ENCODE measurements at places on chromosomes 6 and 20.

GRCh38 chr6:98118397-98119045 lies 715.9 kb upstream of the POU3F2 start:
- DNase-seq: no peak

DNA sequence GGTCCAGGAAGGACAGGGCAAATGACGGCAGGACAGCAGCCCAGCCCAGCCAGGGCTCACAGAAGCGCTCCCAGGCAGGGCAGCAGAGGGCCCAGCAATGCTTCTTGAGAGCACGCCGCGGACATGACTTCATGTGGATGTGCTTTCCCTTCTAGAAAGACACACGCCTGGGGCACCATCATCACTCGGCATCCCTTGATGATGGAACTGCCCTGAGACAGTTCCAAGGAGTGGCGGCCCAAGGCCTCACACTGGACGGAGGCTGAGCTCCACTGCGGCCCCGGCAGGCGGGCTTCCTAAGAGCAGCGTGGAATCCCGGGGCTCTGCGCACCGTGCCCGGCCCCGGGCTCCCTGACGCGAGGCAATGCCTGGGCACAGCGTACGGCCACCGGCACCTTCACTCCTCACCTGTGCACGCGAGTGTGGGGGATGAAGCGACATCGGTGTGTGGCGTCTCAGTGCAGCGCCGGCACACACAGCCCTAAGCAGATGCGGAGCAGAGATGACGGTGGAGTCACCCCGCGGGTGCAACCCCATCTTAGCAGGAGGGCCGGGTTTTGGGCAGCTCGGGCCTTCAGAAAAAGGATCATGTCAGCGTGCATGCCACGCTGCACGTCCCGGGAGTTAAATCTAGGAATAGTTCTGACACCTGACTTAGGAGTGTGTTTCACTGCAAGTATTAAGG lies 86.6 kb downstream of the THBS2 start:
- DNase-seq: no peak

- peak; percentile 7 for DNase-seq
These were observed 104.9 kb upstream of the IYD start for GRCh38 chr6:150263765-150264404.

GRCh38 chr6:45574885-45575284 lies 197.2 kb upstream of the SUPT3H start:
- no peak for DNase-seq

DNA sequence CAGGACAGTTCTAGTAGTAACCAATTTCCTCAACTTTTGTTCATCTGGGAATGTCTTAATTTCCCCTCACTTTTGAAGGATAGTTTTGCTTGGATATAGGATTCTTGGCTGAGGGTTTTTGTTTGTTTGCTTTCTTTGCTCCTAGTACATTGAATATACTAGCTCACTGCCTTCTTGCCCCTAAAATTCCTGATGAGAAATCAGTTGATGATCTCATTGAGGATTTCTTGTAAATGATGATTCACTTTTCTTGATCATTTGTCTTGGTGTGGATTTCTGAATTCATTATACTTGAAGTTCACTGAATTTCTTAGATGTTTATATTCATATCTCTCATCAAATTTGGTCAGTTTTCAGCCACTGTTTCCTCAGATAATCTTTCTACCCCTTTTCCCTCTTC lies 49.1 kb upstream of the PRDM1 start:
- DNase-seq: no peak

- peak; percentile 48 for DNase-seq
These were observed 37.4 kb upstream of the SYNDIG1 start for GRCh38 chr20:24432046-24432442.

DNA sequence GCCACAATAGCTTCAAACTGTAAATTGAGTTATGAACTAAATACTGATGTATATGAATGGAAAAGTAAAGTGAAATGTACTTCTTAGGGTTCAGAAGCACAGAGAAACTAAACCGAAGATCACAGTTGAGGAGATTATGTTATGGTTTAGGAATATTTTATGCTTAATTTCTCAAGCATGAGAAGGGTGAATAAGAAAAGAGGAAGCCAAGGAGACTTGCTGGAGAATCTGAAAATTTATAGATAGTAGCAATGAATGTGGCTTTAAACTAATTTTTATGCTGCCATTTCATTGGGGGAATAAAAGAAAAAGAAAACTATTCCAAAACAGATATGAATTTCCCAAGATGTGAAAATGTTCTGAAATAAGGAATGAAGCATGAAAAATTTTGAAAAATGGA lies 5.6 kb downstream of the ANKS1A start:
- DNase-seq: no peak

DNA sequence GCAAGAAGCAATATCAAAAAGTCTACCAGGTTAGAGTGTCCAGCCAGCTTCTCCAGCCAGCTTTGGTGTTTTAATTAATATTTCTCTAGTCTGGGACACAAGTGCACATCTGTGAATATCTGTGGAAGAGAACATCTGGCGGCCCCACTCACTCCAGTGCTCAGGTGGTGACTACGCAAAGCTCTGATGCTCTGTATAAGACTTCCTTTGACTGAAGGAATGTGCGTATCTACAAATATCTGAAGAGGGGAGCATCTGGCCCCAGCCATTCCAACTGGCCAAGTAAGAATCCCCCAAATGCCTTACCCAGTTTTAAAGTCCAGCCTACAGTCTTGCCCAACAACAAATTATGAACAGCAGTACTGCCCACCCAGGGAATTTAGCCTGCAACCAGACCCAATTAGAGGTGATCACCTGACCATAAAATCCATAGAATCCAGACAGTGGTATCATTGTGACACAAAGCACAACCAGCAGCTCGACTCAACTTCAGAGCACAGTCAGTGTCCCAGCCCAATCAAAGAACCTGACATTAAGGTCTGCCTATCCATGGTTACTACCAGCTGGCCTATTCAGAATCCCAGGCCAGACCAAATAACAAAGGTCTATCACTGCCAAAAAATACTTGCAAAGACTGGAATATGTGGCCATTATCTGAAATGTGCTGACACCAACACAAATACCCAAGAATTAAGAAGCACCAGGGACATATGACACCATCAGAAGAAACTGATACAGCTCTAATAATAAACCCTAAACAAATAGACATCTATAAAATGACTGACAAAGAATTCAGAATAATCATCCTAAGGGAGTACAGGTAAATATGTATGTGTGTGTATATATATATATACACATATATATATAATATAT lies 76.1 kb upstream of the MANEA start:
- no peak for DNase-seq

- DNase-seq: no peak
These were observed 261.4 kb downstream of the LRFN2 start for GRCh38 chr6:40325791-40326190.

- DNase-seq: no peak
These were observed 24.0 kb upstream of the THBS2 start for GRCh38 chr6:169277619-169278018.

- DNase-seq: peak; percentile 69
These were observed 78.5 kb upstream of the PHACTR1 start for GRCh38 chr6:12637960-12638641.

- no peak for DNase-seq
These were observed 968 bp upstream of the CCN5 start for GRCh38 chr20:44714102-44714700.

GRCh38 chr6:108868647-108869046 lies 20.4 kb downstream of the ARMC2 start:
- DNase-seq: no peak

DNA sequence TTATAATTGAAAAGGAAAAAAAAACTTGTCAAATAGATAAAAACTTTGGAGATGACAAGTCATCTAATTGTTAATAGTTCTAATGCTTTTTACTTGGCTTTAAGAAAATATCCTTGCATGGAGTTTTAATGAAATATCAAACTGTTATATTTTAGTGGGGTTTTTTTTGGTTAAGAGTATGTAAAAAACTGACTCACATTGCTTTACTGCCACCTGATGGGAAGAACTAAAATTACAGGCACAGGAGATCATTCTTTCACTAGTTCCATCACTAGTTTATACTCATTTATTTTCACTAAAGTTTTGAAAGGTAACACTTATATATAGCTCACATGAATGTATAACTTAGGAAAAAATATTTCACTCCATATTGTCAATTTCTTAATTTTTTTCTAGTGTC lies 309.1 kb downstream of the LMBRD1 start:
- no peak for DNase-seq

- DNase-seq: no peak
These were observed 129.5 kb downstream of the BTBD9 start for GRCh38 chr6:38510205-38510604.

DNA sequence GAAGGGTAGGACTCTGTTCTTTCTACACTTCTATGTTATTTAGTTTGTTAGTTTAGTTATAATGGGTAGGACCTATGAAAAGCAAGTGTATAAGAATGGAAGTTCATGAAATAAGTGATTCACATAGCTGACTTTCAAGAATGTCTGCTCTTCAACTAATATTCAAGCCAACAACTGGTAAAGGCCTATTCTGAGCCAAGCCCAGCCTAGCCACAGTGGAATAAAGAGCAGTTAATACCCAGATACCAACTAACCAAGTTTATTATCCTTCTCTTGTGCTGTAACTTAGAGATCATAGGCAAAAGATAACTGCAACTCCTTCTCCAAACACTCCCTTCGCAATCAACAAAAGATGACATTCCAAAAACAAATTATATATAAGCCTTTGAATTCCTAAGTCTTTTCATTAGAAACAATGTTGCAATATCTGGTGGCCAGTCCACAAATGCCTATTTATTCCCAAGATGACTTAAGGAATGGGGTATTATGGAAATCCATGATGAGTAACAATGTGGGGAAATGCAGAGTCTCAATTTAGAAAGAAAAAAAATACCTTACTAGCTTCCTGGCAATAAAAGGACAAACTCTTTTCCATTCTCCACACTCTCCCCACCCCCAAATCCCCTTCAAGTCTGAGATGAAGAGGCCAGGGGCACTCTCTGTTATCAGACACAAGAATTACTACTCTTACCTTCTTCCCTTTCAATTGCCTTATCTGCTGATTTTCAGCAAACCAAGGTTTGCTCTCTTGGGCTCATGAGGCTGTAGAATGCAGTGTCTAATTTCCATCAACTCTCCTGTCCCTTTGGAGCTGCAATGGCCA lies 27.4 kb downstream of the BTBD9 start:
- no peak for DNase-seq

GRCh38 chr6:22435151-22435550 lies 134.2 kb upstream of the HDGFL1 start:
- no peak for DNase-seq

- no peak for DNase-seq
These were observed 58.6 kb upstream of the OLIG3 start for GRCh38 chr6:137552809-137553208.

DNA sequence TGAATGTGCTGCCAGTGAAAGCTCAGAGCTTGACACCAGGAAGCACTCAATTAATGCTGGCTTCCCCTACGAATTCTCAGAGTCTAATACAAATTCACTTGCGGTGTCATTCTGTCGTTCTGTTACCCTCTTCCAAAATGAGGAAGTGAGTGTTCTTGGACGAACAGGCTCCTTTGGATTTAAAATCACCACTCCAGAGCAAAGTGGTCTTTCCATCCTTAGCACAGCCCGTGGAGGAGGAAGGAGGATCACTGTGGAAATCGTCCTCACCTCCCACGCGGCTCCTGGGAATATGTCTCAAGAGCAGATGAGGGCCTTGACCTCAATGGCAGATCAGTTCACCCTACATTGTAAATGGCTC lies 41.7 kb downstream of the RIOK1 start:
- DNase-seq: no peak

DNA sequence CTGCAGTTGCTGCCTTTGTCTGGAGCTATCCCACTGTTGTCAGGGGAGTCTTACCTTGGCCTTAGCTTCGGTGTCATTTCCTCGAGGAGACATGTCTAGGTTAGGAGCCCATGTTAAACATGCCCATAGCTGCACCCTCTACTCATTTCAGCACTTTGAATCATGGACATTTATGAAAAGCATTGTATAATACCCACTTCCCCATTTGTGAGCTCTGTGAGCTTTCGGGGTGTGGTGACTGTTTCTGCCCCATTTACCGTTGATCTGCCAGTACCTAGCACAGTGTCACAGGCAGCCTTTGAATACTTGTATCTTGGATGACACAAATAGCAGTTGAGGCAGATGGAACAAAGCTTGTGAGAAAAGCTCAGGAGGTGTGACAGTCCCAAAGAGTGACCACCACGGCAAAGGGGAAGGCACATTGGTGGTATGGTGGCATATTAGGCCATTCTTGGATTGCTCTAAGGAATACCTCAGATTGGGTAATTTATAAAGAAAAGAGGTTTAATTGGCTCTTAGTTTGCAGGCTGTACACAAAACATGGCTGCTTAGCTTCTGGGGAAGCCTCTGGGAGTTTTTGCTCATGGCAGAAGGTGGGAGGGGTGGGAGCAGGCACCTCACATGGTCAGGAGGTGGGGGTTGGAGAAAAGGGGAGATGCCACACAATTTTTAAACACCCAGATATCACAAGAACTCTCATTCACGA lies 42.0 kb downstream of the JARID2 start:
- no peak for DNase-seq

DNA sequence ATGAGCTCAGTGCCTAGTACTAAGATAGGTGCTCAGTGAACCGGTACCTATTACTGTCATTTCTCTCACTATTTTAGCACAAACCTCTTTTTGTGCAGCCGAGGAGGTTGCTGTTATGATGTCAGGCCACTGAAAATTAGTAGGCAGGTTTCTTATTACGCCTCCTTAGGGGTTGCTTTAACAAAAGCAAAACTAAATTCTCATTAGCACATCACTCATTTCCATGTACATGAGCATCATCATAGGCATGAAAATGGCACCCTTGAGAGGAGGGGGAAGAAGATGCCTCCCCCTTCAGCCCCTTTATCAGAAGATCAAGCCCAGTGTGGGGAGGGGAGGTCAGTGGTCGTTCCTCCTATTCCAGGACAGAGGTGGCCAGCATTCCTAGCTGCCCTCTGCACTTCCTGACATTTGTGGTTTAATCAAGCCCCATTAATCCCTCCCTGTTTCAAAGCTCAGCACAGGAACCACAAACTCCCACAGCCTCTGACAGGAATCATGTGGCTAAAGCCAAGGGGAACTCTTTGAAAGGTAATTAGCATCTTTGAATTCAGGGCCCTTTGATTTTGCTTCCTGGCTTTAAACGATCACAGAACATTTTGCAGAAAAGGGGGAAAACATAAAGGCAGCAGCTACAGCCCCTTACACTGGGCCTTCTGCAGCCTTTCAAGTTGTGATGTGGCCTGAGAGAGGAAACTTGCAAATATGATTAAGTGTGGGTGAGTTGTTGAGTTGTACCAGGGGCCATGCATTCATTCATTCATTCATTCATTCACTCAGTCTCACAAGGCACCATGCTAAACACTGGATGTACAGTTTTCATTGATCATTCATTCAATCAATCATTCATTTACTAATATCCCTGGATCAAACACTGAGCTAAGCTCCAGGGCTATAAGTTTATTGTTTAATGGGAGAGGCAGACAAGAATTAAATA lies 31.9 kb upstream of the PSMF1 start:
- DNase-seq: no peak

DNA sequence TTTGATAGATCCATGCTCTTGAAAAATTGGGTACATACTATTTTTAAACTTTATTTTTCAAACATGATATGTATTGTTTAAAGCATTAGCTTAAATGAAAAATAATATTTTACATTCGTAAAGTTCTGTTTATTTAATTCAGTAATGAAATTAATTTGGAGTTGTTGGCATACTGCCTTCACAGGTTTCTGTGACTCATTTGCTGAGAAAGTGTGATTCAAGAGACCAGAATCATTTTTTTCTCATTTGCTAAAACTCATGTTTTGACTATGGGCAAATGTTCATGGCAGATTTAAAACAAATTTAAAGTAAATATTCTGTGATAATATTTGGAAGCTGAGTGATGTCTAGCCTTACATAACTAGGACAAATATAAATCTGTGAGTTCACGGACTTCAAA lies 230.4 kb downstream of the BCKDHB start:
- no peak for DNase-seq

Measured in body of pancreas (tissue), 4 donors.